Activated T-helper 17 cell treated with anti-CD3 and anti-CD28 coated beads, Interleukin-2, amount 50 U/mL, for 72 hours (primary cell): ENCODE measurements at places on chromosomes 2 and 18. TPM values are rescaled to one million over a fixed set of nuclear protein-coding genes. Genes with fewer than 3 reads are reported as not detected.

The RPRM gene
- total RNA-seq = not detected

The MROH2A gene
- not detected for total RNA-seq

DNA sequence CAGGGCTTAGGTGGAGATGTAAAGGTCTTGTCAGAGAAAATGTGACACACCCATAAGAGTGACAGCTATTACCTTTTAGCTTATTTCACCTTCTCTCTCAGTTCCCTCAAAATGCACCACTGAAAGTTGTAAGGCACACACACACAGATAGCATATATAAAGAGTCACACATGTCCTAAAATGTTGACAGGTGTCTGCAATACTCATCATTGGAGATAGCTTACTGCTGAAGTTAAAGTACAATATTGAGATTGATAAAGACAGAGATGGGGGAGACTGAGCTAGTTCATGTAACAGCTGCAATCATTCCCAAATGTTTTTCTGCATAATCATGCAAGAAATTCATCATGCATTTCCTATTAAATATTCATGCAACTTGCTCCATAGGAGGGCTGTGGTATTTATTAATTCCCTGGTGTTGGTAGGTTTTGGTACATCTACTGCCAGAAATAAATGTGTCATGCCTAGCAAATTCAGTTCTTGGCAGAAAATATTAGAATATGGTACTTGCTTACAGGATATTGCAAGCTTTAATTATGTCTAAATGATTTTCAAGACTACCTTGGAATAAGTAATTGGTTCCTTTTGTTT, 118.8 kb upstream of the RBMS1 start:
- no peak for ATAC-seq

DNA sequence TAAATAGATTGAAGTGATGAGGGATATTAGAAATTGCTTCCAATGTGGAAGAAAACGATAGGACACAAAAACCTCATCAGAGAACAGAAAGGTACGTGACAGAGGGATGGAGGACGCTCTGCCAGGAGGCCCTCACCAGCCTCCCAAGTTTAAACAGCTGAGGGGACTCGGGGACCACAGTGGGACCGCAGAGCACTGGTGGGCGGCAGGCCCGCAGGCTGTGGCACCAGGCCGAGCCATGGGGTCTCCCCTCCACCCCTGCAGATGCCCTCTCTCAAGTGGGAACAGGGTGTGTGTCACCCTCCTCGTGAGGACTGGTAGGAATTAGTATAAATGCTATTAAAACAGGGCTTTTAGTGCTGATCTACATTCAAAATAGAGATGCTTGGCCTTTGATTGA, 10.8 kb downstream of the NDUFA10 start:
- ATAC-seq = no peak

GRCh38 chr2:137000811-137001210, 235.5 kb downstream of the THSD7B start:
- no peak for ATAC-seq

DNA sequence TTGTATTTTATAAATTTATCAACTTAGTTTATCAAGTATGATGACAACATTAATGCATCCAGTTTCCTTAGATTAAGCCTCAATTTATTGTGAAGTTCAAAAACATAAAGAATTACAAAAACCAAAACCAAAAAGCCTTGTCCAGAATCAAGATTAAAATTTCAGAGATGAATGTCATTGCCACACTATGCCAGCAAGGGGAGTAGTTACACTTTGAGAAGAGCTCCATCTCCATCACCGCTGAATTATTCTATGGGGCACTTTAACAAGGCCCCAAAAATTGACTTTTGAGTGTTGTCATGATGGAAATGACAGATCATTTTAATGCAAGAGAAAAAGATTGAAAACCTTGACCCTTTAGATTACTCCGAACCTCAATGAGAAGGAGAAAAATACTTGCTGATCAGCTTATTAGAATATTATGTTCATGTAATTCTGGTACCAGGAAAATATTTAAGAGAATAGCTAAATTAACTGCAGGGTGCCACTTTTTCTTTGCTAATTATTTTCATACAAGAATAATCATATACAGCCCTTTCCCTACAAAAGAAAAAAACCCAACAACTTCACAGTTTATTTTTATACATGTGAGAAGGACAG, 152.5 kb upstream of the AQP4 start:
- ATAC-seq = no peak
